CD4-positive, alpha-beta T cell treated with Interleukin-17A for 4 hours (primary cell): ENCODE measurements at places on chromosomes 4 and X.

DNA sequence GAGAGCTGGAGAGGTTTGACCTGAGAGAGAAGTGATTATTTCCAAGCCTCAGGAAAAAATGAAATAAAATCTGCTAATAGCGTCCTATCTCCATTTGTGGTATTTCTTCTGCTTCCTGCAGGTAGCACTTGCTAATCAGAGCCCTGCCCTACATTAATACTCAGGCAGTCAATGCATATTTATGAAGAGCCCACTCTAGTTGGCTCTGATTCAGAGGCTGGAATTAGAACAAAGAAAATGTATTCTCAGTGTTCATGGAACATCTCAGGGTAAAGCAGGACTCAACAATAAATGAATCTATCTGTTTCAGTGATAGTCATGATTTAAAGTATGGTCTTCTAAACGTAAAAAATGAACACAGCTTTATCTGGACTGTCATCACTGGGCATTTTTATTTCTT is 1.4 kb upstream of the ATP8A1 start:
- no peak for DNase-seq

- DNase-seq = peak; percentile 45
These were observed 5.6 kb upstream of the CT47C1 start for GRCh38 chrX:119067023-119067739.

- no peak for DNase-seq
These were observed 753.7 kb upstream of the AMOT start for GRCh38 chrX:113594123-113594841.

DNA sequence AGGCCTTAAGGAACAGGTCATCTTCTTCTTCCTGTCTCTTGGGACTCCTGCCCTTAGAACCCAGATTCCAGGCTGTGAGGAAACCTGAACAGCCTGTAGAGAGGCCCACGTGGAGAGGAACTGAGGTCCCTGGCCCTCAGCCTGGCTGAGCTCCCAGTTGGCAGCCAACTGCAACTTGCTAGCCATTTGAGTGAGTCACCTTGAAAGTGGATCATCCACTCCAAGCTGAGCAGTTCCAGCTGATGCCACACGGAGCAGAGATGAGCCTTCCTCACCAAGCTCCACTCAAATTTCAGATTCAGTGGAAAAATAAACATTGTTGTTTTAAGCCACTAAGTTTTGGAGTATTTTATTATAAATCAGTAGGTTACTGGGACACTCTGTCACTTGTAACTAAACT is 392.5 kb downstream of the BCOR start:
- DNase-seq = no peak

GRCh38 chr4:180394312-180394711 is 1848.9 kb upstream of the TENM3 start:
- DNase-seq = no peak

DNA sequence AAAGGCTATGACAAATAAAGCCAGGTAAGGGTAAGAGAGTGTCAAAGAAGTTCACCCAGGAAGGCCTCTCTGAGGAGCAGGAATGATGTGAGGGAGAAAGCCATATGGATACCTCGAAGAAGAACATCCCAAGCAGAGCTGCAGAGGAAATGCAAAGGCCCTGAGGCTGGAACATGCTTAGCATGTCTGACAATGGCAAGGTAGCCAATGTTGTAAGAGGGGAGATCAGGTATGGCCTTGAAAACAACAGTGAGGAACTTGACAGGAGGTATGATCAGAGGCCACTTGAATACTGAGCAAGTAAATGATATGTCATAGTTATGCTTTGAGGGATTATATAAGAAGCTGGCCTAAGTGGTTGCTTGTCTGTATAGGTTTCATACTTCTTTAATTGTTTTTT is 3.8 kb downstream of the SCFD2 start:
- DNase-seq = no peak
